ENCODE measurements at places on chromosomes 11 and 22.

DNA sequence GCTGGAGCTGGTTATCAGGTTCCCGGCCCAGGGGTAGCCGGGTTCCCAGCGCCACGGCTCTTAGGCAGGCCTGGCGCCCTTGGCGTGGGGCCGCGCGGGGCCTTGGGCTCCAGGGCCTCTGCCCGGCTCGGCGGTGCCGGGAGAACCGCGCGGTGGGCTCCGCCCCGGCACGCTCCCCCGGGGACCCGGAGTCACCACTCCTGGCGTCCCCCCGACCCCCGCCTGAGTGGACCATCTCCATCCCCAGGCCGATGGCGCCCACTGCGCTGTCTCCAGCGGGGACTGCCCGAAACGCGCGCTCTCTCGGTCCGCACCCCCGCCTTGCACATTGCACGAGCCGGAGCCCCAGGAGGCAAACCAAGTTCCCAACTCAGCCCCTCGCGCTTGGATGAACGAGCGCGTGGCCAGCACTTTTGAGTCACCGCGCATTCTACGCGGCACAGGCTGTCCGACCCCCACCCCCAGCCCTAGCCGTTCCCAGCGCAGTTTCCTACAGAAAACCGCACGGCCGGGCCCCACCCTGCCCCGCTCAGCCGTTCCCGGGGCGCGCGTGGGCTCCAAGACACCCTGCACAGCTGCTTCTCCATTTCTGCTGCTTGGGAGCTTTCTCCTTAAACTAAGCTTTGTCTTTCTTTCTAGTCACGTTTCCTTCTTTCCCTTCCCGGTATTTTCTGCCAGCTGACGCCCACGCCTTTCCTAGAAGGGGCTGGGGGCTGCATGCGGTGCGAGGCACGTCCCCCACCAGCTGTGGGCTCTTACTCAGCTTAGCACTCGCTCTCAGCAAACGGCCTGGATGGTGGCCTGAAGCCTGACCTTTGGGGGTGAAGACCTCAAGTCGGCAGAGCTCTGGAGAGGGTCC lies 650 bp upstream of the CHID1 start:
- DNase-seq: peak; percentile 25

DNA sequence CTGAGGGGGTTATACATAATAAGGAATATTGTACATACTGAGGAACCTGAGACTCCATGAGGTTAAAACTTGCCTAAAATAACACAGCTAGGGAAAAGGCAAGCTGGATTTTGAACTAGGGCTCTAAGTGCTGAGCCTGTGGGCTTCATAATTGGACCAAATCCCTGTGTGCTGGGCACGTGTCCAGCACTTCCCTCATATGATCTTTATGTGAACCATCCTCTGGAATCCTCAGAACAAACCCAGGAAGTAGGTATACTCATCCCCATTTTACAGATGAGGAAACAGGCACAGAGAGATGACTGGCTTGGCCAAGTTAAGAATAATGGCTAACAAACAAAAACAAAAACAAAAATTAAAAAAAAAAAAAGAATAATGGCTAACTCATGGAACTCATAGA lies 14.9 kb downstream of the RTN4RL2 start:
- no peak for DNase-seq

GRCh38 chr11:134385774-134386565 lies 26.1 kb downstream of the B3GAT1 start:
- DNase-seq: no peak

GRCh38 chr11:133202816-133203215 lies 329.5 kb downstream of the OPCML start:
- DNase-seq: no peak

- no peak for DNase-seq
These were observed 2.8 kb upstream of the MMP1 start for GRCh38 chr11:102800767-102801166.

- no peak for DNase-seq
These were observed 65.5 kb upstream of the DRD2 start for GRCh38 chr11:113540416-113541330.

DNA sequence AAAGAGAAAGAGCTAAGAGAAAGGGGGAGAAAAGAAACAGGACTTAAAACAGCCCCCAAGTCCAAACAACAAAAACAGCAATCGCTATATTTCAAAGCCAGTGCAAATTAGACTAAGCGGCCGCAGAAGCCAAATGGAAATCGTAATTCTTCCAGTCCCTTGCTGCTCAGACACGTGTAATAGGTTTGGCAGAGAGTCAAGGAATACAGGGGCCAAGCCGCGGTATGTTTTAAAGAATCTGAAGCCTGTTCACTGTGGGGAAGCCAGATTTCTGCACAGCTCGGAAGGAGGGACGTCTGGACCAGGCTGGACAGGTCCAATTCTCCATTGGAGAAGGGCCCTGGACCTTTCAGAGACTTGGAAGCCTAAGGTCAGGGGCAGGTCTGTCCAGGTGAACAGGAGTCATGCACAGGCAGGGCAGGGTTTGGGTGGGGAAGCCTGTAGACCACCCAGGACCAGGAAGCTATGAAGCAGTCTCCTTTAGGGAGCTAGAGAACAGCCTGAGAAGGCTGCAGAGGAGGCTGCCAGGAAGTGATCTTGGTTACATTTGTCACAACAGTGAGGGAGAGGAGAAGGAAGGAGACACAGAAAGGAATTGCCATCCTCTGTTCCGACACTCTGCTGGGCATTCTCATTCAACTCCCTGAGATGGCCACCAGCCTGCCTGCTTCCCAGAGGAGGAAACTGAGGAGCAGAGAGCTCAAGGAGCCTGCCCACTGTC lies 265.5 kb upstream of the ISX start:
- DNase-seq: no peak

GRCh38 chr11:13552784-13553183 lies 57.0 kb upstream of the PTH start:
- no peak for DNase-seq

DNA sequence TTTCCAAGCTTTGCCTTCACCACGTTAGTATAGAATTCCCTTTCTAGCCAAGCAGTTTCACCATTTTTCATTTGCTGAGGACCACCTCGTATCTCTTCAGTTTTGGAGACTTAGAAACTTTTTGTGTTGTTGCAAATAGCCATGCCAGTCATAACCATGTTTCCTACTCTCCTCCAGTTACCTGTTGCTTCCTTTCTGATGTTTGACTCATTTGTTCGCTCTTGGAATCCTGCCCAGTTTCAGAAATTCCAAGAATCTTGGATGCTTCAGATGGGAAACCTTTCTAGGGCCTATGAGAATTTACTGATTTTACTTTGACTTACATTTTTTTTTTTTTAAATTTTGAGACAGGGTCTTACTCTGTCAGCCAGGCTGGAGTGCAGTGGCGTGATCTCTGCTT lies 65.4 kb downstream of the PPP6R3 start:
- no peak for DNase-seq

- no peak for DNase-seq
These were observed 24.8 kb upstream of the ADORA2A start for GRCh38 chr22:24402460-24403192.

DNA sequence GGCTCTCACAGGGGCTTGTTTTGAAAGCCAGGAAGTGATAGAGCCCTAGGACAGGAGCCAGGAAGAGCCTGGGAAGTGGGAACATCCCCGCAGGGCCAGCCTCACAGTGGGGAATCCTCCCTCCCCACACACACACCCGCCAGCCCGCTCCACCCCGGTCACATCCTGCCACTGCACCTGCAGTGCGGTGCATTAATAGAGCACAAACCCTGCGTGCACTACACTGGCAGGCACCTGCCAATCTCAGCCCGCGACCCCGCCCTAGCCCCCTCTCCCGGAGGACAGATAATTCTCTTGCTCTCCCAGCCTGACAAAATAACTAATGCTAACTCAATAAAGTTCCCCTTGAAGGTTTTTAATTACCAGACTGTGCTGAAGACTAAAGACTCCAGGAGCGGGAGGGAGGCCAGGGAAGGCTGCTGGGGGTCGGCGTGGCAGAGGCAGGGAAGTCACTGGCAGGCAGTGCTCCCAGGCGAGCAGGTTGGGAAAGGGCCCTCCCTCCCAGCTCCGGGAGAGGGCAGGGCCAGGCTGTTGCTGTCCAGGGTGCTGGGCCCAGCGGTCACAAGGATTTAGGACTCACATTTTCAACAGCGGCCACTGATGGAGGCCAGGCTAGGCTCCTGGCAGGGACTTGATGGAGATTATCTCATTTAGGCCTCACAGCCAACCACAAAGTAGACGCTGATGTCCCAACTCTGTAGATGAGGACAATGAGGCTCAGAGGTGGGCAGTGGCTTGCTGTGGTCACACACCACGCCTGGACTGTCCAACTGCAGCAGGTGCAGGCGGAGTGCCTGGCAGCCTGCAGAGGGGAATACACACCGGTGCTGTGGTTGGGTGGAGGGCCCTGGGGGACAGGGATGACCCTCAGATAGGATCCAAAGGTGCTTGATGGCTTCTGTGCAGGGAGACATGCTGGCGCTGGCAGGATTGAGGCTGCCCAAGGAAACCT lies 23.9 kb upstream of the TCF20 start:
- no peak for DNase-seq

DNA sequence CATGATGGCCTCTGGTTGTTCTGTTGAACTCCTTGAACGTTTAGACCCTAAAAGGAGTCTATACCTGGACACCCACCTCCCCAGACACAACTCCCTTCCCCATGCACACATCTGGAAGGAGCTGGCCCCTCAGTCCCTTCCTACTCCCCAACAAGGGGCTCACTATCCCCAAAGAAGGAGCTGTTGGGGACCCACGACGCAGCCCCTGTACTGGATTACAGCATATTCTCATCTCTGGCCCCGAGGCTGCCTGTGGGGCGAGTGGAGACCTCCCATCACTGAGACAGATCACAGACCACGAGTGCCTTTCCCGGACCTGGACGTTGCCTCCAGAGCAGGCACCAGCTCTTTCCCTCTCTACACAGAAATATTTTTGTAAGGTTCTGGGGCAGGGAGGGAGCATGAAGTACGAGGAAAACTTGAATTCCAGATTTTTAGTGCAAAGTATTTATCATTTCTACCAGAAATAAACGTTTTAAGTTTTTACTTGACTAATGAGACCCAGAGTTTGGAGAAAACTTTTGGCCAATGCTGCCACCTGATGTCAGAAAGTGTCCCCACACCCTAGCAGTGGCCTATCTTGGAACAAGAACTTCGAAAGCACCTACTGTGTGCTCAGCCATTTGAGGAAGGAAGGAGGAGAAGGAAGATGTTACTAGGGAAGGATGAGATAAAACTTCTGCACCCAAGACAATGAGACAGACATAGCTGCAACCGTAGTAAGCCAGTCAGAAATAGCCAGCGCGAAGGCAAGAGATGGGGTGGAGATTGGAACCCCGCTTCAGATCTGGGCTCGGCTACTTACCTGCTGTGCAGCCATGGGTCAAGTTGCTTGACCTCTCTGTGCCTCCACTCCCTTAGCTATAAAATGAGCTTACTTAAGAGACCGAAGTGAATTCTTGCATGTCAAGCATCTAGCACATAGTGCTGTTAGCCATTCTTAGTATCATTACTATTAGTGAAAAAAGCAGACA lies 10.2 kb upstream of the POU2F3 start:
- DNase-seq: no peak

- DNase-seq: no peak
These were observed 1.5 kb downstream of the MS4A8 start for GRCh38 chr11:60700689-60701468.

- DNase-seq: no peak
These were observed 276.7 kb upstream of the API5 start for GRCh38 chr11:43035086-43035485.

- no peak for DNase-seq
These were observed 30.1 kb upstream of the TNRC6B start for GRCh38 chr22:40147388-40148176.

- no peak for DNase-seq
These were observed 498.2 kb downstream of the KCNA4 start for GRCh38 chr11:29518389-29519174.

GRCh38 chr22:36359470-36359996 lies 28.2 kb downstream of the MYH9 start:
- no peak for DNase-seq

DNA sequence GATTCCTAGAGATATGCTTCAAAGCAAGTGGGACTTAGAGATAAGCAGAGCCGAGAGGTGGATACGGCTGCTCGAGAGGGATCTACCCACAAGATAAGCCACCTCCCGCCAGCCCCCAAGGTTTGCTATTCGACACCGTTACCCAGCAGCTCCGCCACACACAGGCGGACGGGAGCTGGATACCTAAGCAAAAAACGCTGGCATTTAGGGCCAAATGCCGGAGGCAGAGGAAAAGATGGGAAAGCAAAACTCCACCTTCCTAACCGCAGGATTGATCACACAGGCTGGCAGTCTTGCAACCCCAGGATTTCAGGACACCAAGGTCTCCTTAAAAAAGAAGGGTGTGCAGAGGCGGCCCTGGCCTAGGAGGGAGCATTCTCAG lies 709 bp downstream of the FTH1 start:
- peak; percentile 25 for DNase-seq

- no peak for DNase-seq
These were observed 45.8 kb downstream of the MIAT start for GRCh38 chr22:26702906-26703830.

- no peak for DNase-seq
These were observed 21.1 kb upstream of the UPK3A start for GRCh38 chr22:45263463-45264269.

- DNase-seq: no peak
These were observed 252.0 kb downstream of the BRD1 start for GRCh38 chr22:49575703-49576081.

GRCh38 chr22:49112176-49112575 lies 715.5 kb downstream of the BRD1 start:
- no peak for DNase-seq

DNA sequence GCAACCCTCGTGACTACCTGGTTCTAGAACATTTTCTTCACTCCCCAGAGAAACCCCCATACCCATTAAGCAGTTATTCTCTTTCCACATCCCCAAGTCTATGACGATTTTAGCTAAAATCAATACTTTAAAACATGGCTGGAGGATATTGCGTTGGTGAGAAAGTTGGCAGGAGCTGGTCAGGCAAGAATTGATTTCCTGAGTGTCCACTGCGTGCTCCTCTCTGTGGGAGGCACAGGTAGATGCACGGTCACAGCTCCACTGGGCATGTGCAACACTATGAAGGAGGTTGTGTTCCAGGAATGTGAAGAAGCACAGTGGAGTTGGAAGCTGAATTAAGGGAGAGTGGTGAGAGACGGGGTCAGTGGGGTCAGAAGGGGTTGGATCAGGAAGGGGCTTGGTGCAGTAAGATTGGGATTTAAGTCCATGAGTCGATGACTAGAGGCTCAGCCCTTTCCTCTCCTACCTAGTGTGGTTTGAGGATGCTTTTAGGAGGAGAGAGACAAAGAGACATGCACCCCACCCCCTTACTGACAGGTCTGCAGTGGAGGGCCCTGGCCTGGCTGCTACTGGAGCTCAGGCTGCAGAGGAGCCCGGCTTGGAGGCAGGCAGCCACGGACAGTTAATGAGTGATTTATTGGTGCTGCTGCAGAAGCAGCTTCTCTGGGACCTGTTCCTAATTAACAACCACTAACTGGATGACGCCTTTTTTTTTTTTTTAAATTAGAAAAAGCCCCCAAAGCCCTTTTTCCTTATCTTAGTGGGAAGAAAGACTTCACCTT lies 395.6 kb downstream of the TENM4 start:
- DNase-seq: no peak

DNA sequence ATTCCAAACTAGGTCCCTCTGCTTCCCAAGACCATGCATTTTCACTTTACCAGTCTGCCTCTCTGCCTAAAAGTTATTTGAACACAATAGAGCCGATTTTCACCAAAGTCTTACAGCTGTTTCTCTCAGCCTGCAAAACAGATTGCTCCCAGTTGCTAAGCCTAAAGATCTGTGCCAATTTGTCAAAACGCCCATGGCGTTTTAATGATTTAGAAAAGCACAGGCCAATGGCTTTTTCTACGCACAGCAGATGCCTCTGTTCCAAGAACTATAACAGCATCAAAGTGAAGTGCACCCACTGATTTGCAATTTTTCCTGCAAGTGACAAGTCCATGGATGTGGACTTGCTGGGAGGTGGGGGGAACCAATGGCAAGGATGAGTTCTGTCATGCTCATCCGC lies 173.9 kb upstream of the SYN3 start:
- DNase-seq: no peak

GRCh38 chr22:50035131-50035881 lies 22.7 kb upstream of the IL17REL start:
- no peak for DNase-seq
